ENCODE measurements at places on chromosomes 6 and 20. TPM values are rescaled to one million over a fixed set of nuclear protein-coding genes. Genes with fewer than 3 reads are reported as not detected.

The FAM209B gene
- total RNA-seq, result not detected

The DHX35 gene
- 12.1 TPM for total RNA-seq

The RTEL1 gene
- 12.2 TPM for total RNA-seq

The VPS52 gene
- total RNA-seq, result 42.8 TPM

The RARS2 gene
- 58.2 TPM for total RNA-seq

The SPDEF gene
- total RNA-seq, result not detected

The TMEM239 gene
- under 0.01 TPM for total RNA-seq

The THBS2 gene
- total RNA-seq, result 141 TPM

The AHI1 gene
- 20.4 TPM for total RNA-seq
